Activated CD4-positive, alpha-beta T cell treated with anti-CD3 and anti-CD28 coated beads for 4 hours (primary cell): ENCODE measurements at places on chromosomes 5 and 9.

DNA sequence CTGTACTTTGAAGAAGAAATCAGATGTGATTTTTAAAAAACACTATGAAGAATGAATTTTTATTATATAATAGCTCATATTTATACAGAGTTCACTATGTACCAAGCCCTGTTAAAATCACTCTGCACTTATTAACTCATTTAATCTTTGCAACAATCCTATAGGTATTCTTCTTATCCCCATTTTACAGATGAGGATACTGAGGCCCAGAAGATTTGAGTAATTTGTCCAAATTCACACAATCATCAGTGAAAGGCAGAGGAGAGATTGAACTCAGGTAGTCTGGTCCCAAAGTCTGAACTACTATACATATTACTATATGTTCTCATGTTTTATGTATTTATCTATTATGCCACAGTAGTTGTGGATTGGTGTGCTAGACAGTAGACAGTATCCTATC, 16.1 kb downstream of the PLAC8L1 start:
- no peak for DNase-seq

GRCh38 chr9:129644902-129645301, 3.0 kb upstream of the ASB6 start:
- DNase-seq = no peak

- DNase-seq = no peak
These were observed 17.8 kb downstream of the ACTL7B start for GRCh38 chr9:108838017-108838416.

GRCh38 chr5:146451411-146451810, 4.3 kb downstream of the TCERG1 start:
- no peak for DNase-seq

DNA sequence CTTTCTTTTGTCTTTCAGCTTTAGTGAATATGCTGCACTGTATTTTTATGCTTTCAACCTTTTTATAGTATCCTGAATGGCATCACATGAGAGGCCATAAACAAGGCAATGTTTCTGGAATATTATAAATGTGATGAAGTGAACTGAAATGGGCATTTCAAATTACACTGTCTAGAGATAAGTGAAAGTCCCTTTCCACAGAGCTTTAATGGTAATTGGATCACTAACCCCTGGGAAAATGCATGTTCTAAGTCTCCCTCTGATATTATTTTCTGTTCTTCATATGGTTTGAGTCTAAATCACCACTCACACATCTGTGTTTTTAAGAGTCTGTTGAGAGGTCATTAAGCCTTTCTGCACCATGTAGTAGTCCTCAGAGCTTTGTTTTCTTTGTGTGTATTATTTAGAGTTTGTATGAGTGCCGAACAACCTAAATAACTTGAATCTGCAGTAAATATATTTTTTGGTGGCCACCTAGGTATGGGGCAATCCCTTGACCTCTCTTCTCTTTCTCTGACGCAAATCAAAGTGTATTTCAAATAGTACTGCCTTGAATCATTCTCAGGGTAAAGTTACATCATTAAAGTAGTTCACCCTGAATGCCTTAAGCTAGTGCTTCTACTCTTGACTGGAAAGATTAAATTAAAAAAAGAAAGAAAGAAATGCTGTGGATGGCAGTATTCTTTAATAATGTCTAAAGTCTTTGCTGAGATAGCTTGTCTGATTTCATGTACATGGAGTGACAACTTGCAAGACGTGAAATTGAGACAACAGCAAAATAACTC, 1931.0 kb upstream of the CDH6 start:
- no peak for DNase-seq

- no peak for DNase-seq
These were observed 2276.3 kb downstream of the MAT2B start for GRCh38 chr5:165781738-165782137.

DNA sequence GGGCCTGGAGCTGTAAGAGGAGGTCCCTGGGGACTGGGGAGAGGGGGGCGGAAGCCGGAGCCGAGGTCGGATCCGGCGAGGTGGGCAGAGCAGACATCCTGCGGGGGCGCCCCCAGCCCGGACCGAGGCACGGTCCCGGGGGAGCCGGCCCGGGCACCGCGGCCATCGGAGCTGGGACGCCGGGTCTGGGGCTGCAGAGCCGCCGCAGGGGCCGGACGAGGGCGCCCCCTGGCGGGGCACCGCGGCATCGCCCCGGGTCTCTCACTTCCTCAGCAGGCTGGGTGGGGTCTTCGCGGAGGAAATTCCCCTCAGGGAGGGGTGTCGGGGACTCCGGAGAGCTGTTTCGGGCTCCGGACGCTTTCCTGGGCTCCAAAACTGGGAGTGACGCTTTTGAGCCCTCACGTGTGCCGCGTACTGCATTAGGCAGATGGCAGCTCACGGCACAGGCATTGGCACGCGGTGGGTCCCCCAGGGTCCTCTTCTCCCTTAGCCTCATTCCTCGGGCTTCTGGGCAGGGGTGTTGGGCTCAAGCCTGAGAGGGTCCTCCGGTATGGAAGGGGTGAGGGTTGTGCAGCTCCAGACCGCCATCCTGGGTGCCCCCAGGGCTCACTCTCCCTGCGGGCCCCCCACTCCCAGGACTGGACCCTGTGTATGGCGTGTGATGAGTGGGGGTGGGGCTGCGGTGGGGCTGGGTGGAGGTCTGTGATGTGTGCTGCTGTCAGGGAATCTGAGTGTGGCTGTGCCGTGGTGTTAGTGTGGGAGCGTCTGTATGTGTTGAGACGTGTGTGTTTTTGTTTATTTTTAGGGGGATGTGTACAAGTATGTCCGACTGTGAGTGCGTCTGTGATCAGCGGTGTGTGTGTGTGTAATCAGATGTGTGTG, 29.6 kb downstream of the LHX2 start:
- no peak for DNase-seq

DNA sequence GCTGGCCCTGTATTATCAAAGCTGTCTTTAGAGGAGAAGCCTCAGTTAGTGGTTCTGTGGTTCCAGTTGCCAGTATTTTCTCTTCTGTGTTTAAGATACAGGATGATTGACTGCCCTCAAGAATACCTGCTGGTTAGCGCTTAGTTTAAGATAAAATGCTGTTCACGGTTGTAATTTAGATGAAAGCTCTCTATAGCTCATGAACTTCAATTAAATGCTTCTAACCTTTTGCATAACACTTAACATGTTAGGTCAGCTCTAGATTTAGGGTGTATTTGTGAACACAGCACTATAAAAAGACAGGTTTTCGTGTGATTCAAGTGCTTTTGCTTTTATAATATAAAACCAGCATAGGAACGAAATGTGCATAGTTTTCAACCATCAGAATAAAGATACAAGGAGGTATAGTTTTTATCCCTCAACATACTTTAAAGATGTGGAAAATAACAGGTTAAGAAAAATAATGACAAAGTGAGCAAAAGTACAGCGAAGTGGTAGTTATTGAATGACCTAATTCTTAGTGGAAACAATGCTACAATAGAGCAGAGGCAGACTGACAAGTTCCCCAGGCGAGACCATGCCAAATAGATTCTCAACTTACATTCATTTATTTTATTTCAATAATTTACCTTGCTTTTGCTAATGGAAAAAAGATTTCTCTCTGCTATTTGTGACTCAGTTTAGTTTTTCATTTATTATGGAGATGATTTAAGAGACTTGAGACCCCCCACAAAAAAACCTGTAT, 602.6 kb upstream of the DMAC1 start:
- no peak for DNase-seq

- DNase-seq = no peak
These were observed 42.5 kb upstream of the EXOC3 start for GRCh38 chr5:400282-401145.

DNA sequence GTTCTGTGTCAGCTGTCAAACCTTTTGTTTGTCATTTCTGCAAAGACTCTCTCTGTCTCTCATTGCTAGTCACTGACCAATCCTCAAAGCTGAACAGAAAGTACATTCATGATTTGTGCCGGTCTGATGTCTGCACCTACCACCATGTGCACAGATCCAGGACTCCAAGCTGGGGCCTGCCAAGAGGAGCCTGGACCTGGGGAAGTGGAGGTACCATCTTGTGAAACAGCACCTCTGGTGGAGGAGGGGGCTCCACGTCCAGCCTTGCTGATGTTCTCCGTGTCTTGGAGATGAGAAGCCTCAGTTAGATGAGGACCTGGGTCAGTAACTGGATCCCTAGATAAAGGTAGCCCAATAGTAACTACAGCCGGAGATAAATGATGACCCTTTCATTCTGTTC, 98.9 kb downstream of the TENT4A start:
- no peak for DNase-seq

GRCh38 chr9:899440-900184, 58.1 kb downstream of the DMRT1 start:
- DNase-seq = no peak

DNA sequence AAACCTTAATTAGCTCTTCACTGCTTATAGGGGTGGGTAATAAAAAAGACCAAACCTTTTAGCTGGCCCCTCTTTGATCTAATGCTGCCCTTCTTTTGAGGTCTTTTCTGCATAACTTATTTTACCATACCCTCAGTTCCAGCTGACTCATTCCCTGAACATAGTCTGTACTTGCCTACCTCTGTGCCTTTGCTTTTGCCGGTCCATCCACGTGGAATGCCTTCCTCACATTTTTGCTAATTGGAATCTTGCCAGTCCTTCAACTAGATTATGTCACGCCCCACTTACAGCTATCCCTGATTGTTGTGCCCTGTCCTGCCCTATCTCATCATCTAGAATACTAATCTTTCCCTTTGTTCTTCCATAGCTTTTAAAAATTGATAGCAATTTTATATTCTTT, 44.2 kb downstream of the FAF2 start:
- no peak for DNase-seq

- no peak for DNase-seq
These were observed 54.7 kb upstream of the NEURL1B start for GRCh38 chr5:172586125-172587060.

DNA sequence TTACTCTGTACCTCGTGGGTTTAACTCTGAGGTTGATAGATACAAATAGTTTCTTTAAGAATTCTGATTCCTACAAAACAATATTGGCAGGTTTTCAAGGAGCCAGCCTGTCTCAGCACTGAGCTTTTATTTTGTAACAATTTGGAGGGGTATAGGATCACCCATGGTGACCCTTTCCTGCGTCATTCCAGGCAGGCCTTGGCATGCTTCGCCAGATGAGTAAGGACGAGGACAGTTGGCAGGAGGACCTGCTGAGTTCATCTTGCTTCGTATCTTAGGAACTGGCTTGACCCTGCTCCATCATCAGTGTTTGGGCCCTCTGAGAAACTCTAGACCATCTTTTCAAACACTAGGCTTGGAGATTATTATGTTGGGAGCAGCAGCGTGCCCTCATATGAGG, 17.9 kb downstream of the ZNF462 start:
- DNase-seq = no peak

- no peak for DNase-seq
These were observed 86.3 kb upstream of the GCNT4 start for GRCh38 chr5:75138689-75139088.

DNA sequence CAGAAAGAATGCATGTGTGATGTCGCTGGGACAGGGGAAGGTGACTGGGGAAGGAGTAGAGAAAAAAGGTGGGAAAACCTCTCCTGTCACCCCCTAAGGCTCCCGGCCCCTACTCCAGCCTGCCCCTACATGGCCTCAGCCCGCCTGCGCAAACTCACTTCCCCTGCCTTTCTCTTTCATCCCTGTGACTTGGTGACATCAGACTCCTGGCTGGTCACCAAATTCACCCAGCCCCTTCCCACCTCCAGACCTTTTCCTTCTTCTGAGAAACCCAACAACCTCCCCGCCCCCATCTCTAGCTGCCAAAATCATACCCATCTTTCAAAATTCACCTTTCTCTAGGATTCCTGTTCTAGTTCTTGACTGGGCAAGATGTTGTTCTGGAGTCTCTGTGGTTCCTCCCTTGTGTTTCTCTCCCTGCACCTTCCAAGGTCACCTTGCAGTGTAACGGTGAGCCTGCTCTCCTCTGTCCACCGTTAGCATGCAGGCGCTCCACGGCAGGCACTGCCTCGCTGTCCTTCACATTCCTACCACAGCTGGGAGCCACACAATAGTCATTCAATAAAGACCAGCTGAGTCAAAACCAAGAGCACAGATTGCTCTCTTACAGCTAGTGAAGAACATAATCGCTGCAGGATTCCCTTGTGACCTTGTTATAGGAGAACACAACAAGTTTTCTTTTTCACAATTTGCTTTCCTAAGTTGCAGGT, 134.5 kb downstream of the FANCC start:
- DNase-seq = no peak

- no peak for DNase-seq
These were observed 414 bp downstream of the WDR38 start for GRCh38 chr9:124853605-124854143.

DNA sequence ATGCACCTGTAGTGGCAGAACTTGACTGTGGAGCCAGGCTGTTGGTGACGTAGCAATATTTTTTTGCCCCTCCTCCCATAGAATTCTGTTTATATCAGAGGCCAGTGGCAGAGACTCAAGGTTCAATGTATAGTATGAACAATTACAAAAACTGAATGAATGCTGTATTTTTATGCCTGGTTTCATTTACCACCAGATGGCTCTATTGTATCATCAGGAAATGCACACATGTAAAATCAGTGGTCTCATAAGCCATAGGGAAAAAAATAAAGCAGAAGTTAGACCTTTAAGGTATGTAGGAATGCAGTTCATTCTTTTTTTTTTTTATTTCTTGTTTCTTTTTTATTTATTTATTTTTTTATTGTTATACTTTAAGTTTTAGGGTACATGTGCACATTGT, 43.6 kb downstream of the CCDC192 start:
- DNase-seq = no peak

DNA sequence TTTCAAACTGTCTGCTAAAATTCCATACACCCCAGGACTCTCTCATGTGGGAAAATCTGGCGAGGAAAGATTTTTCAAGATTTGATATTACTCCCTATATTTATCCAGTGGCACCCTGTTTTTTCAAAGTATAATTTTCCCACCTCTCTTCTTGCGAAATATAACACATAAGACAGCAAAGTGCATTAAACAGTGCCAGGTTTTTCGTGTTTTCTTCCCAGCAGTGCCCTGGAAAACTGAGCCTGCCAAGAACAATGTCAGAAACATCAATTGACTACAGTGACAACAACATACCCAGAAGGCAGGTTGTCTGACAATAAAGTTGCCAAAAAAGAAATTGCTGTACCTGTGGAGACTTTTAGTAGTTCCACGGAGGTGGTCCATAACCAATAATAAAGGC, 545.0 kb upstream of the ZNF608 start:
- no peak for DNase-seq
